ENCODE measurements at places on chromosomes 13 and 19.

GRCh38 chr19:52336117-52336790, at the start of gene ZNF610:
TSS of gene ZNF610 (plus strand) at chr19:52336243. CDS start at chr19:52349173, 12,930 bp downstream.
- DNase-seq: peak; percentile 91

DNA sequence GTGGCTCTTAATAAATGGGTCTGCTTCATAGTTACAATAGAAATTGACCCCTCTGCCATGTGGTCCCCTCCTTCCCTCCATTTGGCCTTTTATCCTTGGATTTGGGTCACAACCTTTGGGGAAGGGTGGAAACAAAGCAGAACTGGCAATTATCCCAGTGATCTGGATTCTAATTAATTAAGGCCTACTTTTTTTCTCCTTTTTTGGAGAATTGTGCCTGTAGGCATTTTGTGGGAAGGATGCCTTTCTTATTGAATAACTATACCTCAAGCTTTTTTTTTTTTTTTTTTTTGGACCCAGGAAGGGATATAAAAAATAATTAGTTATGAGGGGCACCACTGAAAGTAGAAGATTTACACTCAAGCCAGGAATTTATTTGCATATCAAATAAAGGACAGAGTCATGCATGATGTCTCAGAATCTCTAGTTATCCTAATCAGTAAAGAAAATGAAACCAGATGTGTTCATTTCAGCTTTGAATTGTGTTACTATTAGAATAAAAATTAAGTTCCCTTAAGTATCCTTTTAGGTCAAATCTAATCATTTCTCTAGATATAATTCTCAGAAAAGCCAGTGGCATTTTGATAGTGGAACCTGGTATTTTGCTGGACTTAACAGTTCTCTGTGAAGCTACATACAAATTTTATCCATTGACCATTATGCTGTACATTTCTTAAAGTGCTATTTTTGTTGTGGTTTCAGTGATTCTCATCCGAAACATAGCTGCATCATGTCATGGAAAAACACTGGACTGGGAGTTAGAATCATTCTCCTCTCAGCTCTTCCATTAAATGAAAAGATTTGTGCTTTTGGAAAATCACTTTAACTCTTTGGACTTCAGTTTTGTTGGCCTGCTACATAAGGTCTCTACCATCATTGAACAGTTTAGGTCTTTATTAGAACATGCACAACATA, 129.3 kb downstream of the KCNRG start:
- no peak for DNase-seq

- DNase-seq: no peak
Measured at GRCh38 chr19:4684312-4685095, 14.4 kb upstream of the MYDGF start.

GRCh38 chr19:33767898-33768413, 28.7 kb upstream of the KCTD15 start:
- DNase-seq: no peak

- DNase-seq: no peak
Measured at GRCh38 chr19:13382633-13382938, 123.7 kb downstream of the CACNA1A start.

- no peak for DNase-seq
Measured at GRCh38 chr19:28221736-28222135, 991.2 kb downstream of the UQCRFS1 start.

DNA sequence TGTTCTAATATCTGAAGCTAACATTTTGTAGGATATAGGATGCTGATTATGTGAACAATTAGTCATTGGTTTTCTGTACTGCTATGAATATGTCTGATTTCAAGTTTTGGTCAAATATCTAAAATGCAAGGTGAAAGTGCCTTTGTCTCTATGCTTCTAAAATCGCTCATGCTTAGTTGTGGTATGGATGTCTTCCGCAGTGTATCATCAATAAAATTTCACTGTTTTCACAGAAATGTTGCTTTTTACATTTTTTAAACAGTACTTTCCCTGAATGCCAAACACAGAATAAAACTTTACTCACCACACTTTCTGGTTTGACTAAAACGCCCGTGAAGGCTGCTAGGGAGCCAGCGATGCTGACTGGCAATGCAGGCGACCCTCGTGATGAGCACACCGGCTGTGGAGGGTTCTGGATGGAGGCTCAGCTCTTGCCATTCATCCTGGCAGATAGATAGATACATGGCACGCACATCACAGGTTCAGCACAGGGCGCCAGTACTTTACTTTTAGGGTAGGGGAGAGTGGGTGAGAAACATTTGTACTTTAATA, 40.1 kb downstream of the SLC7A9 start:
- no peak for DNase-seq

DNA sequence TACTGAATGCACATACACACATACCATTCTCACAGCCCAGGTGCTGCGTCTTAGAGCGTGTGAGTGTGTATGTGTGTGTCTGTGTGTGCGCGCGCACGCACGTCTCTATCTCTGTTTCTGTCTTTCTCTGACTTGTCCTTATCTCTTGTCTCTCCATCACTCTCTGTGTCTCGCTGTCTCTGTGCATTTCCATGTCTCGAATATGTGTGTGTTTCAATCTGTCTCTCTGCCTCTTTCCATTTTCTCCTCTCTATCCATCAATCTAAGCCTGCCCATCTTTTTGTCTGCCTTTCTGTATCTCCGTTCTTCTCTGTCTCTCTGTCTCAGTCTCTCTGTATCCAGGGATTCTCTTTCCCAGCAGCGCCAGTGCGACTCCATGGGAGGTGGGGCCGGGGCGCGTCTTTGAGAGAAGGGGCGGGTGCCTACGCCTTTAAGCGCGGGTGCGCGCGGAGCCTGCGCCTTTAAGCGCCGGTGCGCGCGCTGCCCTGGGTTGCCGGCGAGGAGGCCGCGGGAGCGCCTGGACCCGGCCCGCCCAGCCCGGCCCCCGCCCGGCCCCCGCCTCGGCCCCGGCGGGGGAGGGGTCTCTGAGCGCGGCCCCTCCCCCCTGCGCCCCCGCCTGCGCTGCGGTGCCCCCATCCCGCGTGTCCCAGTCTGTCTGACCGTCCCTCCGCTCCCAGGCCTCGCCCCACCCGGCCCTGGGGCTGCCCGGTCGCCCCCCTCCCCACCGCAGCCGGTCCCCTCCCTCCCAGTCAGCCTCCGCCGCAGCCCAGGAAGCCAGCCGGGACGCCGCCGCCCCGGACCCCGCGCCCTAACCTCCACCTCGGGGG, at the start of gene LRFN3:
LRFN3 (plus strand) TSS at position 464 of the 827 bp plus-strand sequence. CDS start 3,052 bp downstream, outside the sequence.
- peak; percentile 92 for DNase-seq

- no peak for DNase-seq
Measured at GRCh38 chr13:79393564-79394249, 12.3 kb downstream of the RBM26 start.

DNA sequence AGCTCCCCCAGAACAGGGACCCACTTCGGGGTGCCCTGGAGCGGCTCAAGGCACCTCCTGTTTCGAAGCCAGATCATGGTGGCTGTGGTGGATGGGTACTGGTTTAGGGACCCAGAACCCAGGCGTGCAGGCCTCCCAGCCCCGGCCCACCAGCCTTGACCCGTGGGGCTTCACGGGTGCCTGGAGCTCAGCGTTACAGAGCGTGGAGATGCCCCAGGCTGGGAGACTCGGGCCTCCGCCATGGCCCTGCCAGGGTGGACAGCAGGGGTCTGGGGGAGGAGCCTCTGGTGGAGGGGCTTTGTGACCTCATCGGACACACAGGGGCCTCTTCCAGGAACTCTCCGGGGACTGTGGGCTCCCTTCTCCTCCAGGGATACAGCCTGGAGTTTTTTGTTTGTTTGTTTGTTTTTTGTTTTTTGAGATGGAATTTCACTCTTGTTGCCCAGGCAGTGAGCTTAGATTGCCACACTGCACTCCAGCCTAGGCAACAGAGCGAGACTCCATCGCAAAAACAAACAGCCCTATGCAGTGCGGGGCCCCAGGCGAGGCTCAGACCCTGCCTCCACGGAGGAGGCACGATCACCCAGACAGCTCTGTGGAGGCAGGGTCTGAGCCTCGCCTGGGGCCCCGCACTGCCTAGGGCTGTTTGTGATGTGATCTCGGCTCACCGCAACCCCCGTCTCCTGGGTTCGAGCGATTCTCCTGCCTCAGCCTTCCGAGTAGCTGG, at the start of gene GARIN5B:
GARIN5B (minus strand) TSS at position 271 of the 727 bp plus-strand sequence; CDS start at position 77, 194 bp downstream.
- no peak for DNase-seq

DNA sequence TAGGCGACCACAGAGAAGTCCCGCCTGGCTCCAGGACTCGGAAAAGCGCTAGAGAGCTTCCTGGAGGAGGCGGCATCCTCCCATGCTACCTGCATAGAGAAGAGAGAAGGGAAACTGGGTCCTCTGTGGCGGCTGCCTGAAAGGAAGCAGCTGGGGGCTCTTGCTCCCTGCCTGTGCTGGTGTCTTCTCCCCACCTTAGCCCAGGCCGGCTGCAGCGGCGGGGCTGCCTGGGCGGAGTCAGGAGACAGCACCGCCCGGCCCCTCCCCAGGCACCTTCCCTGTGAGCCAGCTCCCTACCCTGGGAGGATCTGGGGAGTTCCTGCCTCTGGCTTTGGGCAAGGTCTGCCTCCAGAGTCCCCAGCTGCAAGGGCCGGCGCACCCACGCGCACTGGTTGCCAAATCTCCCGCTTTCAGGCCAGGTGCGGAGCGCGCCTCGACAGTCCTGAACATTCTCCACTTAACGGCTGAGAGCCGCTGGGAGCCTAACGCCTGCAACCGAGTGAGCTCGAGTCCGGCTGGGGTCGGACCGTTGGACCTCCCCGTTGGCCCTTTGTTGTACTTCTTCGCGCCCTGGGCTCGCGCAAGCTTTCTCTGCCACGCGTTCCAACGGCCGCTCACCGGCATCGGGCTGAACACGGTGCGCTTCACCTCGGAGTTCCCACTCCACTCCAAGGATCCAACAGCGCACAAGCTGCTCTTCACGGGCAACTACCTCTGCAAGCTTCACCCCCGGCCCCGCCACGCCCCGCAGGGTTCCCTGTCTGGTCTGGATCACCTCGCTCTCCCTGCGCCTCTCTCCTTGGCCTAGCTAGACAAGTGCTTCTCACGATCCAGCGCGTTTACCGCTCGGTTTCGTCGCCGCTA, 21.8 kb upstream of the ZNF30 start:
- DNase-seq: no peak

- peak; percentile 78 for DNase-seq
Measured at GRCh38 chr19:13817615-13818371, 22.6 kb downstream of the ZSWIM4 start.

DNA sequence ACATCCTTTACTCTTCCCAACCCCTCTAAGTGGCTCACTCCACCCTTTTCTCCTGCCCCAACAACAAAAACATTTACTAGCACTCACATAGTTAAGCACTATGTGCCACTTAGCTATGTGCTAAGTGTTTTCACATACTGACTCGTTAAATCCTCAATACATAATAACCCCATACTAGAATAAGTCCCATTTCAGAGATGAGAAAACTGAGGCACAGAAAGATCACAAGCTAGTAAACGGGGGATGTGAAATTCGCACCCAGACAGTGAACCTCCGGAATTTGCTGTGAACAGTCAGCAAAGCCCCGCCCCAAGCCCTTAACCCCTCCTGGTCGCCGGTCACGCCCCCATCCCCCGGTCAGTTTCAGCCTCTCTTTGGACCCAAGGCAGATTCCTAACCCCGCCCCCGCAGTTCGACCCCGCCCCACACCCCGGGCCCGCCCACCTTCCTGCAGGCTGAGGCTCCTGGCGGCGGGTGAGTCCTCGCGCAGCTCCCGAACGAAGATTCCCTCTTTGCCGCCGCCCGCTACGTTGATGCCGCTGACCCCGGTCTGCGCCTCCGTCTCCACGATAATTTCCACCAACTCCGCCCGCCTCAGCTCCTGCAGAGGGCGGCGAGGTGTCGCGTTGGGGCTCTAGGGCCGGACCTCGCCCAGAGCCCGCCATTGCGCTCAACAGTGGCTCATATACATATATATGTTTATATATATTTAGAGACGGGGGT, 9.8 kb downstream of the PRX start:
- peak; percentile 64 for DNase-seq

DNA sequence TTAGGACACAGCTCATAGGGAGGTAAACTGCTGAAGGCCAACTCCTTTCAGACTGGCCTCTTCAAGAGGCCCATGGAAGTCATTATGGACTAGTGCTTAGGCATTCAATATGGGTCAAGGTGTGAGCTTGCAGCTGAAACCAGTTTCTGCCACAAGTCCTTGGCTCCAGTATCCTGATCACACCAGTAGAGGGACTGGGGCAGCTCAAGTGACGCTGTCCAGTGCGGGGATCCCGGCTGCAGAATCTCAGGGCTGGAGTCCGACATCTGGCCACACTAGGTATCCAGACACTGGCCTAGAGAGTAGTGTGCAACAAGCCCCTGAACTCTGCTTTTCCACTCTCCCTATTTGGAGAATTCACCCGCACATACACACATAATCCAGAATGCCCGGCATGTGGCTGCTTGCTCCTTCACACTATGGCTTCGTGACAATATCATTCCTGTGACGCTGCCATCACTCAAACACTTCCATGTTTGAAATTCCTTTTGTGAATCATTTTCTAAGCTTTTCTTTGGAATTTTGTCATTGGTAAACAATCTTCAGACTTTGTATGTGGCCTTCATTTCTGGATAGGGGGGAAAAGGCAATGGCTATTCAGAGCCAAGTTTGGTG, 425.1 kb downstream of the EFNB2 start:
- no peak for DNase-seq

DNA sequence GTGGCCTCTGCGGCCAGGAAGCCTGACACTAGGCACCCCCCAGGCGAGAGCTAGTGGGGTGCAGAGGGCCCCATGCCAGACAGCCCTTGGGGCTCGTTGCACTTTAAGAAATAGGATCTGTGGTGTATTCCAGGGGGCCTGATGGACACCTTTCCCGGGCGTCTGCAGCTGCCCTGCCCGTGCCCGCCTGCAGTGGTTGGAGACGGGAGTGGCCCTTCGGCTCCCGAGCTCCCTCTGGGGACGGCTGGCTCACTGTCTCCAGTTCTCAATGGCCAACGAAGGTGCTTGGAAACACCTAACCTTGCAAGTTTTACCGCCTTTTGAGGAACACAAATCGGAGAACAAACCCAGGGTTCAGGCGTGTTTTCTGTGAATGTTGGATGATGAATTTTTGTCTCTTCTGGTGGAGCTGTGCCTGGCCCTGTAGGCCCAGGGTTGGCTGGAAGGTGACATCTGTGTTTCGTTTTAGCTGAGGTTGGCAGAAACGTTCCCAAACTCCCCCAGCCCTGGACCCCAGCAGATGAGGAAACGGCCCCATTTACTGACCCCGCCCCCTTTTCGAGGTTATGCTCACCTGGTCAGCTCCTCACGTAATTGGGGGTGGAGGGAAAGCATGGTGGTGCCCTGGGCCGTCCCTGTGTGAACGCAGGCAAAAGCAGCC, 17.4 kb upstream of the NPAS1 start:
- DNase-seq: no peak

DNA sequence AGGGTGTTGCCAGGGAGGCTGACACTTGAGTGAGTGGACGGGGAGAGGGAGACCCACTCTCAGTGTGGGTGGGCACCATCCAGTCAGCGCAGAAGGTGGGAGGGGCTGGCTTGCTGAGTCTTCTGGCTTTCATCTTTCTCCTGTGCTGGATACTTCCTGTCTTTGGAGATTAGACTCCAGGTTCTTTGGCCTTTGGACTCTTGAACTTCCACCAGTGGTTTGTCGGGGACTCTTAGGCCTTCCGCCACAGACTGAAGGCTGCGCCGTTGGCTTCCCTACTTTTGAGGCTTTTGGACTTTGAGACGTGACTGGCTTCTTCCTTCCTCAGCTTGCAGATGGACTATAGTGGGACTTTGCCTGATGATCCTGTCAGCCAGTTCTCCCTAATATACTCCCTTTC, 4.3 kb upstream of the LENG8 start:
- DNase-seq: no peak
